ENCODE measurements at places on chromosomes 4 and X.

GRCh38 chrX:56728752-56729151, 291 bp upstream of the NBDY start:
- DNase-seq = peak; percentile 76

- no peak for DNase-seq
Measured at GRCh38 chrX:21408307-21408706, 34.1 kb downstream of the CNKSR2 start.

DNA sequence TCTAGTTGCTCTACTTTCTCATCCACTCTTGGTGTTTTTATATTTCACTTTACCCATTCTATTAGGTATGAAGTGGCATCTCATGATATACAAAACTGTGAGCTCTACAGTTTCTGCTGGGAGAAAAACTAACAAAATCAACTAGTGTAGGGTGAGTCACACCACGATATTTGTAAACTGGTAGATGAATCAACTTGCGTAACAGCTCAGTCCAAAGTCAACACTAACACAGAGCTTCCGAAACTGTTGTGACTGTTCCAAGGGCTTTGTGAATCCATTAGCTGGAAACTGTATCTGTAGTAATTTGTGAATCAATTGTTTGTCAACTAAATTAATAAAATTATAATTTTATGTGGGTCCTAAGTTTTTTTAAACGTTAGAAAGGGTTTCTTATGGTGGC, 119.8 kb upstream of the TSPAN5 start:
- no peak for DNase-seq

- no peak for DNase-seq
Measured at GRCh38 chr4:84563002-84563401, 19.9 kb upstream of the CDS1 start.

GRCh38 chrX:124769166-124769565, 422.8 kb downstream of the SH2D1A start:
- no peak for DNase-seq

DNA sequence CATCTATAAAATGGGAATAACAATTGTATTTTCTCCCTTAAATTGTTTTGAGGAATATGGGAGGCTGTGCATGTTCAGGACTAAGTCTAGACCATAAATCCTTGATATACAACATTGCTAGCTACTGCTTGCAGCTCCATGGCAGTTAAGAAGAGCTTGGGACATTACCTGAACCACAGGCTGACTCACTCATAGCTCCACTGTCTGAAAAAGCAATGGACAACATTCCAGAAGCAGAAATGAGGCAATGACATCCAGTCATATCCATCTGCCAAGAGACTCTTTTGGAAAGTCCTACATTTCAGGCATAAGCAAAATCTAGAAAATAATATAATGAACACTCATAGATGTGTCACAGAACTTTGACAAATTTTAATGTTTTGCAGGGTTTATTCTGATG, 167.3 kb upstream of the LEF1 start:
- no peak for DNase-seq

DNA sequence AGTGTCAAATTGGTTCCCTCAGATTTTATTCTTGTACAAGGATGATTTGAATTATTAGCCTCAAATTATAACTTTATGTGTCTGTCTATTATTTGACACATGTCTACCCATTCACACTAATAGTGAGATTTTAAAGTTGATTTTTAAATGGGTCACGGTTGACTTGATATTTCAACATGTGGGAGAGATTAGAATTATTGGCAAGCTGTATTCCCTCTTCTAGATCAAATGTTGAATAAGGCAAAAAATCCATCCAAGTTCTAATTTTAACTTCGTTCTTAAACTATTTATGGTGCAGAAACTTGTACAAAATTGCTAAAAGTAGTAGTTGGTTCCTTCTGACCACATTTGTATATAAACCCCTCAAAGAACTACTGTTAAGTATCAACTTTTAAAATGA, 1498.0 kb downstream of the STIM2 start:
- DNase-seq = no peak

DNA sequence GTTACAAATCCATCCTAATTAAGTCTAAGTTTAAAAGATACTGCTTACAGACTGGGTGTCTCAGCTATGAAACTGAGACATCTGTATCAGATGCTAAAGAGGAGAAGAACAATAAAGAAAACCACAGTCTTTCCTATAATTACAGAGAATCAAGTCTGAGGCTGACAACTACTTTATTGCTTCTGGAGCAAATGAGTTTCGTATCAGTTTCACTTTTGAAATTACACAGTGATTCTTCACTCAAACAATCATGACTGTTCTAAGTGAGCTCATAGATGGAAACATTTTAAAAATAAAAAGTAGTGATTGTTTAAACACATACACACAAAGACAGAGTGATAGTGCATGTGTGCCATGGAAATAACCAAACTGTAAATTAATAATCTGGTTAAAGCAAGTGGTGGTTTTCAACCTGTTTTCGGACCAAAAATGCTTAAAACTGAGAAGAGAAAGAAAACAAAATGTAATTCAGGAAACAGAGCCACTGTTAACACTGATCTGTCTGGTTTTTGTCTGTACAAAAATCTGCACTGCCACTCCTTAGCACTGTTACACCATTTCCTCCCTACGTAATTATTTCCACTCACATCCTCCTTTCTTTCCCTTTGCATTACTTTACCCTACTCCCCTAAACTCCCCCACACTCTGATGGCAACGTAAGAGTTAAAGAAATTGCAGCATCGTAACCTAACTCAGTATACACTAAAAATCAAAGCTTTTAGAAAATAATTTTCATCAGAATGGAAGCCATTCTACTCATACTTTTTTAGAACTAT, 12.5 kb downstream of the RFC1 start:
- no peak for DNase-seq

GRCh38 chr4:10577018-10577417, 107.5 kb downstream of the CLNK start:
- no peak for DNase-seq

DNA sequence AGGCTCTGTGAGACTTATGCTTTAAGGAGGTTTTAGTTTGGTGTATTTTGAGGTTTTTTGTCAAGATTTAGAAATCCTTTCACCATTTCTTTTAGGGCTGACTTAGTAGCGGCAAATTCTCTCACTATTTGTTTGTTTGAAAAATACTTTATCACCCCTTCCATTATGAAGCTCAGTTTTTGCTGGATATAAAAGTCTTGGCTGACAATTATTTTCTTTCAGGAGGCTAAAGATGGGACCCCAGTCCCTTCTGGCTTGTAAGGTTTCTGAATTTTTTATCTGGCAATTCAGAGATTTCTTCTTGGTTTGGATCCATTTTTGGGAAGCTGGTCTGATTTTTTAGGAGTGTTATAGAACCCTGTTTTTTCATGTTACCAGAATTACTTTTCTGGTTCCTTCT, 88.5 kb downstream of the ACTRT1 start:
- no peak for DNase-seq

DNA sequence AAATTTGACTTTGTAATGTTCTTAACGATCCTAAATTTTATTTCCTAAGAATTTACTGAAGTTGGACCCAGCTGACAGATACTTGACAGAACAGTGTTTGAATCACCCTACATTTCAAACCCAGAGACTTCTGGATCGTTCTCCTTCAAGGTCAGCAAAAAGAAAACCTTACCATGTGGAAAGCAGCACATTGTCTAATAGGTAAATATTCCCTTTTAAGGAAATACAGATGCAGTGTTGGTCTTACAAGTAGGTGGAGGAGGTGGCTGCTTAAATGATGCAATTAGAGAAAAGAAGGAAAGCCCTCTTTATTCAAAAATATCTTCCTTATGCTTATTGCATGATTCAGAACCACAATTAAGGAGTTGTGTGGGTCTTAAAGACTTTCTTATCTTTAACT, 73.5 kb downstream of the RS1 start:
- no peak for DNase-seq

- DNase-seq = no peak
Measured at GRCh38 chr4:77671051-77671450, 65.4 kb downstream of the CXCL13 start.

GRCh38 chrX:74249963-74250362, 54.0 kb upstream of the ZCCHC13 start:
- DNase-seq = no peak

- no peak for DNase-seq
Measured at GRCh38 chr4:125891597-125892258, 577.0 kb downstream of the FAT4 start.

GRCh38 chr4:65386927-65387326, 283.4 kb downstream of the EPHA5 start:
- no peak for DNase-seq

DNA sequence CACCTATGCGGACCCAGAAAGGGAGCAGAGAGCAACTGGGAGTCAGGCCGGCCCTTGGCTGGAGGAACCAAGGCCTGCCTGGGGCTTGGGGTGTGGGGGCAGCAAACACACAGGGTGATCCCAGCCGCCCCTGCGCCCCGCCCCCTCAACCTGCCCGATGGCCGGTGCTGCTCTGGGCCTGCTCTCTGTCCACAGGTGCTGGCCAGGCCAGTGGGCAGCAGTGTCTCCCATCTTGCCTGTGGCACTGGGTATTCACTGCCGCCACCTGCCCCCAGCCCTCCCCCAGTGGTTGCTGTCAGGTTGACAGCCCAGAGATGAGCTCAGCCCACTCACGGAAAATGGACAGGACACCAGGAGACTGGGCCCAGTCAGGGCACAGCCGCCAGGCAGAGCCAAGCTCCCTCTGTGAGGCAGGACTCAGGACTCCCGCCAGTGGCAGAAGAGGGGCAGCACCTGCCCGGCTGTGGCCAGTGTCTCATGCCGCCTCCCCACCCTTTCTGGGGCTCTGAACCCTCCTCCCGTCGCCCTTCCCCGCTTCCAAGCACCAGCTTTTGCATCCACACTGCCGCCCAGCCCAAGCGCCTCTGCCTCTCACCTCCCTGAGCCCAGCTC, 4.7 kb downstream of the NKX1-1 start:
- no peak for DNase-seq

DNA sequence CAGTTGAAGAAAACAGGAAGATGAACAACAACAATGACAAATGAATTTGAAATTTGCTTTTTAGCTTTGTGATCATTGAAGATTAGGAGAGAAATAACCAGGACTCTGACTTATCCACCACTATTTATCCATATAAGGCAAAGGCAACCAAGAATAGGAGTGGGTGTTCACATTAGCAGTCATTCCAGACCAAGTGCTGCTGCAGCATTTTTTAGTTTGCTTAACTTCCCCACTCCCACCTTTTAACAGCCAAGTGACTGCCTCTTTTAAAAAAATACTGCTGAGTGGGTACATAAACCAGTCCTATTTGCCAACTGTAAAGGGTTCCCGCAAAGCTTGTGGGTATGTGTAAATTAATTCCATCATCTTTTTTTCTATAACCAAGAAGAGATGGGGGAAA, 230.9 kb downstream of the IQCM start:
- DNase-seq = no peak

GRCh38 chr4:139889901-139890300, 224.3 kb downstream of the MGST2 start:
- no peak for DNase-seq

DNA sequence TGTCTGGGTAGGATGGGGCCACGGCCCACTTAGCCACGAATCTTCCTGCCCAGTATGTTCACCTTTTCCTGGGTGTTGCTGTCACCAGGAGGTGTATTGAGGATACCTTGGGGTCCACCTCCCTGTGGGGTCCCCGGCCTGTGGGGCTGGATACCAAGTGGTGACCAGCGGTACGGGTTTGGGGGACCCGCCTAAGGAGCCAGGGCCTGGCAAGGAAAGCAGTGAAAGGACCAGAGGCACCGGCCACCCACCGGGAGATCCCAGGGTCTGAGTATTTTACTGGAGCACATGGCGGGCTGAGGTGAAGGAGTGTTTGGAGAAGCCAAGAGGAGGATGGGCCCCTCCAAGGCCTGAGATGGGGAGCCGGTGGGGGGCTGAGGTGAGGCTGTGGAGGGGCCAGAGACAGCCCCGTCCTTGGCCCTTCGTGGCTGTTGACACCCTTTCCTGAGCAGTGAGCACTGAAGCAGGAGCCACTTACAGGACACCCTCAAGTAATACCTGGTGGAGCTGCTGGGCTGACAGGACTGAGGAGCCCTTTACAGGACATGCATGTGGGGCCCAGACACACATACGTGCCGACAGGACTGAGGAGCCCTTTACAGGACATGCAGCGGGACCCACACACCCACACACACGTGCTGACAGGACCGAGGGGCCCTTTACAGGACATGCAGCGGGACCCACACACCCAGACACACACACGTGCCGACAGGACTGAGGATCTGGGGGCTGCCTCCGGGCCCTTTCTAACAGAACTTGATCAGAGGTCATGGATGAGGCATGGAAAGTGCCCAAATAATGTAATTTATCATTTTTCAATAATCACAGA, 38.4 kb downstream of the TMEM271 start:
- no peak for DNase-seq
